ENCODE measurements at places on chromosomes 3 and 15. TPM values are rescaled to one million over a fixed set of nuclear protein-coding genes. Genes with fewer than 3 reads are reported as not detected.

DNA sequence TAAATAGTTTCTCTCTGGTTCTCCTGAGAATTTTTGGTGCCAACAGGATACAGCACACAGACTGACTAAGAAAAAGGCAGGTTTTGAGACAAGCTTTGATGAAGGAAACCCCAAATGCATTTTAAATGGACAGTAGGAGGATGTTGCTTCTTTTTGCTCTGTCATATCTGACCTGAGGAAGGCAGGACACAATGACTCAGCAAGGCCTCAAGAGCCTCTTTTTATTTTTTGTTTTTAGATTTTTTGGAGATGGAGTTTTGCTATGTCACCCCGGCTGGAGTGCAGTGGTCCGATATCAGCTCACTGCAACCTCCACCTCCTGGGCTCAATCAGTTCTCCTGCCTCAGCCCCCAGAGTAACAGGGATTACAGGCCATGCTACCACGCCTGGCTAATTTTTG, 16.9 kb upstream of the KNG1 start:
- no peak for DNase-seq

The ACVR2B gene
- 5.2 TPM for total RNA-seq

GRCh38 chr3:14424711-14425580, 22.5 kb downstream of the SLC6A6 start:
- DNase-seq, result no peak

DNA sequence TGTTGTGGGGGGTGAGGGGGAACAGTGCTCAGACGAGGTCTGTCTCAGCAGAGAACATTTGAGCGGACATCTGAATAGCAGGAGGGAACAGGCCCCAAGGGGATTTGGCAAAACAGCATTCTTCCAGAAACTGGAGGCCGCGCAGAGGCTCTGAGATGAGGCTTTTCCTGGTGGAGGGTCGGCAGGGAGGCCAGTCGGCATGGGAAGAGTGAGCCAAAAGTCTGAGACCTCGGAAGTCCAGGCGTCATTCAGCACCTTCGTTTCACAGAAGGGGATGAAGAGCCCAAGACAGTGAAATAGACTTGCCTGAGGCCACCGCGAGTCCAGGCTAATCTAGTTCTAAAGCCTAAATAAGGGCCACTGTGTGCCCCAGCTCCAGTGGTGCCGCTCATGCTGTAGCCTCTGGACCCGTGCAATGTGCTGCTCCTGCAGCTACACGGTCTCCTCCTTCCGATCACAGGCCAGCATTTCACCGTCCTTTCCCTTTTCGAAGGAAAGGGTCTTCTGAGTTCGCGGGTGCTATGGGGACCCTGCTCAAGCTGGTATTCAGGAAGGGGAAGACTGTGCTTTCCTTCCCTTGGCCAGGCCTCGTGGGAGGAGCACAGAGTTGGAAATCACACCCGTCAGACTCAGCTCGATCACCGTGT, 24.4 kb downstream of the LSM3 start:
- no peak for DNase-seq

DNA sequence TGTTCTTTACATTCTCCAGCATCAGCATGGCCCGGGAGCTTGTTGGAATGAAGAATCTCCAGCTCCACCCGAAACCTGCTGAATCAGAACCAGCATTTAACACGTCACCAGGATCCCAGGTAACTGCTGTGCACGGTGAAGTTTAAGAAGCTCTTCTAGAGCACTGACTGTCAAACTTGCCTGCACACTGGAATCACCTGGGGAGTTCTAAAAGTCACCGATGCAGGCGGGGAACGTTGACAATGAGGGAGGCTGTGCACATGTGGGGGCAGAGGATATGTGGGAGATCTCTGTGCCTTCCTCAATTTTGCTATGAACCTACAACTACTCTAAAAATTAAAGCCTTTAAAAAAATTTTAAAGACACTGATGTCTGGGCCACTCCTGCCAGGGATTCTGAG, 19.1 kb upstream of the PAQR5 start:
- DNase-seq, result no peak
